Stomach (tissue), 19 donors: ENCODE measurements at places on chromosomes 1 and 21. TPM values are rescaled to one million over a fixed set of nuclear protein-coding genes. Genes with fewer than 3 reads are reported as not detected.

DNA sequence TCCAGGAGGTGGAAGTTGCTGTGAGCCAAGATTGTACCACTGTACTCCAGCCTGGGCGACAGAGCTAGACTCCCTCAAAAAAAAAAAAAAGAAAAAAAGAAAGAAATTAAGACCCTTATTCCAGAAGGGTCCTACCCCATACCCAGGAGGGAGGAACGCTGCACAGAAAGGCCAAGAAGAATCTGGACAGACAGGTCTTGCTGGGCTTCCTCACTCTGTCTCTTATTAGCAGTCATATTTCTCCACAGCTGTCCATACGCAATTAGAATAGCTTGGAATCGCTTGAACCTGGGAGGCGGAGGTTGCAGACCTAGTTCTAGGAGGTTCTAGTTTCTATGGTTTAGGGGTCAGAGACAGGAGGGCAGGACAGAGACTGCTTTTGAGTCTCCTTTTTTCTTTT, 3.2 kb upstream of the PAQR7 start:
- H3K4me3 ChIP-seq = no peak overlapping the region
- peaks cover 45% of the 10 kb centered on the region for H3K4me1 ChIP-seq

DNA sequence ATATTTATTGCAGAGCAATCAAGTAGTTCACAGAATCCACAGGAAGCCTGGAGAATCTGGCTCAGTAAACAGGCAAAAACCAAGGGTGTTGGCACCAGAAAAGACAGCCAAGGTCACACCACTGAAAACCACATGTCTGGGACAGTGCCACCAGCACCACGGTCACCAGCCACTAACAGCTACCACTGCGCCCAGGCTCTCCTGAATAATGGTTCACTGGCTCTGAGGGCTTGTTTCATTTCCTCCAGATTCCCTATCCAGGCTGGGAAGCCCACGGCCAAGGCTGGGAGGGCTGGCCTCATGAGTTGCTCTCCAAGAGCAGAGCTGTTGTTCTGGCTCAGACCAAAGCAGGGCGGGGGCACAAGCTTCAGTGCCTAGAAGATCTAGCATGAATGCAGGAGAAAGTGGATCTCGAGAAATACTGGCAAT, 54.5 kb upstream of the PTGFRN start:
- DNase-seq = peak; percentile 64
- no peaks in the 10 kb centered on the region for H3K36me3 ChIP-seq
- no peaks in the 10 kb centered on the region for H3K27me3 ChIP-seq
- H3K27ac ChIP-seq = peak overlapping the region; percentile 45

DNA sequence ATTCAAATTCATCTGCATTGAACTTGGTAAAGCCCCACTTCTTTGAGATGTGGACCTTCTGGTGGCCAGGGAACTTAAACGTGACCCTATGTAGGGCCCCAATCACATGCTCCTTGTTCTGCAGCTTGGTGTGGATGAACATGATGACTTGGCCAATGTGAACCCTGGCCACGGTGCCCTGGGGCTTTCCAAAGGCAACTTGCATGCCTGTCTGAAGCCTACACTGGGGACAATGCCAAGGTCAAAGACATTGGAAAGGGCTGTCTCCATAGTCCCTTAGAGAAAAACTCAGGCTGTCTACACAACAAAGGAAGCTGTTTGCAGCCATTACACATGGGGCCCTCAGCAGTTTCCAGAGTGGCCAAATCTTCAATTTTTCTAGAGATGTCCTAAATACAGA, 8.9 kb upstream of the VPS13D start:
- no peak for DNase-seq

ACTL8 gene
- not detected for total RNA-seq
